ENCODE measurements at places on chromosomes 1 and 21. TPM values are rescaled to one million over a fixed set of nuclear protein-coding genes. Genes with fewer than 3 reads are reported as not detected.

The ABCA4 gene
- total RNA-seq, result 1.9 TPM

- H3K4me3 ChIP-seq, result peak overlapping the region; percentile 19
- H3K27ac ChIP-seq, result no peak overlapping the region
- no peak for DNase-seq
- H3K36me3 ChIP-seq, result no peaks in the 10 kb centered on the region
- H3K27me3 ChIP-seq, result peaks cover 79% of the 10 kb centered on the region
- peaks cover 25% of the 10 kb centered on the region for H3K4me1 ChIP-seq
Observed at GRCh38 chr1:6241887-6242740, 1.9 kb upstream of the HES3 start.

DNA sequence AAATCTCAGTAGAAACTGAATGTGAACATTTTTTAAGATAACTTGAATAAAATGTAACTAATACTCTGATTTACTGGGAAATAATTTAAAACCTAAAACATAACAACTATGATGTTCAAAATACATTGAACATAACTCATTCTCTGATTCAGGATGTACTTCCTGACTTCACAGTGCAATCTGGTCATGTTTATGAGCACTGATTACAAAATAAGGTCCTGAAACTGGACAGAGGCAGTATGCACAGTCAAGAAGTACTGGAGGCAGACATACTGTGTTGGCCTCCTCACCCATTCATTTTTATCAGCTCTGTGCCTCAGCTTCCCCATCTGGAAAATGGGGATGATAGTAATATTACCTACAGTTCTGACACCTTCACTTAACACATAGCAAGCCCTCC, 651.3 kb downstream of the PTPRC start:
- H3K4me3 ChIP-seq, result no peak overlapping the region
- H3K27me3 ChIP-seq, result no peaks in the 10 kb centered on the region
- no peak for DNase-seq
- no peak overlapping the region for H3K27ac ChIP-seq

The ERICH3 gene
- 8.1 TPM for total RNA-seq

The RAB13 gene
- total RNA-seq, result 103 TPM

DNA sequence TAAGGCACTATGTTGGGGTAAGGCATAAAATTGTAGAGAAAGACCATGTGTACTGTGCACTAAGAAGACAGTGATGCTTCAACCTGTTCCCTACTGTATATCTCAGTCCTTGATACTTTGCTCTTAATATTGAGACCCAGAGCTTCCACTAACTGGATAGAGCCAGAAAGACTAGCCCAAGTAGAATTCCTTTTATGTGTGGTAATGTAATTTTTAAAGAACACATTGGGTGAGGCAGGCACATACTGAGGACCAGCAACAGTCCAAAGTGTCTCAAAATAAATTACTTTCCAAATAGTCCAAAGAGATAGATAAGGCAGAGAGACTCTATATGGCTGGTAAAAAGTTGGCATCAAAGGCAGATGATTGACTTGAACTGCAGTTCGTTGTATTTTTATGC, 31.4 kb upstream of the MROH9 start:
- H3K27ac ChIP-seq, result no peak overlapping the region
- no peak overlapping the region for H3K4me3 ChIP-seq
- no peaks in the 10 kb centered on the region for H3K27me3 ChIP-seq

DNA sequence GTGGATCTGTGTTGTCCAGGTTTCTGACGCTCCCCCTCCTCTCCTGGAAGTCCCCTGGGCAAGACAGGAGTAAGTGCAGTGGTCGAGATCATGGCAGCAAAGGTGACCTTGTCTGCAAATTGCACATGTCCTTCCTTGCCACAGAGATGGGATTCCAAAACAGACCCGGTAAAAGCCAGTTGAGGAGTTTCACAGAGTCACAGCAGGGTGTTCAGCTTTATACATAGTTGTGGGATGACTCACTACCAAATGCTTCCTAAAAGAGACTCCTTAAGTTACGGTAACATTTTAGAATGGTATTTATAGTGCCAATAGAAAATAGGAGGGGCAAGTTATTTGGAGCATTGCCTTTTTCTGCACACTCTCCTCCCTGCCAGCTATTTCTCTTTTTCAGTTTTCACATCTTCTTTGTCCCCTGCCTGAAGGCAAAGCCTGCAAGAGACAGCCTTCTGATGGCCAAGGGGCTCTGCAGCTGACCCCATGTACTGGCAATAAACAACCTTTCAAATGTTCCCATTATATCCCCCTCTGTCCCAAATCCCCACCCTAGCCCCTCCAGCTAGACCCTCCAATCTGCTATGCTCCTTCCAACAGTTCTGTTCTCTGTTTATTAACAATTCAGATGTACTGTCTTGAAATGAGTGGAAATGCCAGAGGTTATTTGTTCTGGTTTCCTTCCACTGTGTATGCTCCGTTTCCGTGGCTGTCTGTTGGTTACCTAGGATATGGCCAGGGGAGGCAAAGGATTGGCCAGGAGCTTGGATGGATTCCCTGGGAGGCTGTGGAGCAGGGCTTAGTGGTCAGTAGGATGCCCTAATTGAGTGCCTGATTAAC, 115.0 kb downstream of the TGFB2 start:
- no peaks in the 10 kb centered on the region for H3K27me3 ChIP-seq
- H3K36me3 ChIP-seq, result no peaks in the 10 kb centered on the region
- no peak overlapping the region for H3K4me3 ChIP-seq
- no peak for DNase-seq

The CASQ1 gene
- total RNA-seq, result 0.27 TPM

The ARHGEF10L gene
- total RNA-seq, result 57.9 TPM

DNA sequence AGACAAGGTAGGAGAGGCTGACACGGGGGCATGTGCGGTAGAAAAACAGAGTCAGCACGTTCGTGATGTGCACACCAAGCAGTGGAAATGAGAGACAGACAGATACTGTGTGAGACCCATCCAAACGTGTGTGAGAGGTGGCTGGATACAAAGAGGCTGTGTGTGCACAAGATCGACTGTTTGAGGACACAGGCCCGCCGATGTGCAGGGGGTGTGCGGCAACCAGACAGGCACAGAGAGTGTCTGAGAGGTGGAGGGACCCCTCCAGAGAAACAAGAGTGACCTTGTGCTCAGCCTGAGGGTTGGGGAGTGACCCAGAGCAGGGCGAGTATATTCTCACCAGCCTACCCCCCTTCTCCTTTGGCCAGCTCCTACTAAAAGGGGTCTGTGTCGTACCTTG, 97.8 kb upstream of the IPO9 start:
- no peaks in the 10 kb centered on the region for H3K36me3 ChIP-seq
- H3K4me3 ChIP-seq, result no peak overlapping the region
- H3K27ac ChIP-seq, result no peak overlapping the region
- no peaks in the 10 kb centered on the region for H3K27me3 ChIP-seq
- no peak for DNase-seq
- peaks cover 18% of the 10 kb centered on the region for H3K4me1 ChIP-seq

DNA sequence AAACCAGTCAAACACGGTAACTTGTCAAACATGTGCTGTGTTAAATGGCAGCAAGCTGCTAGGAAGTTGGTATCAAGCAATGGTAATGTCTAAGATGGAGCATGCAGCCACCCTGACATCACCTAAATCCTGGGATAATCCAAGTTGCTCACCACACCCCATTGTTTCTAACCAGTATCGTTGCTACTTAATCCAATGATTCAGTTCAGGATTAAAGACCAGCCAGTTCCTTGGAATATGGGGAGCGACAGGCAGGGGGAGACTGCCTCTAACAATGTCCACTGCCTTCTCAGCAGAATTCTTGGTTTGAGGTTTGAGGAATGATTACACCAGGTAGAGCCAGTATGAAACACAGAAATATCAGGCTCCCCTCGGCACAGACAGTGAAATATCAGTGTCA, 122.1 kb upstream of the IFFO2 start:
- peaks cover 98% of the 10 kb centered on the region for H3K36me3 ChIP-seq
- H3K27me3 ChIP-seq, result no peaks in the 10 kb centered on the region
- no peak for DNase-seq
- no peak overlapping the region for H3K27ac ChIP-seq

GRCh38 chr21:43193088-43193650, 24.4 kb downstream of the CRYAA start:
- no peak overlapping the region for H3K27ac ChIP-seq
- no peaks in the 10 kb centered on the region for H3K27me3 ChIP-seq
- DNase-seq, result no peak

GRCh38 chr1:181626279-181626938, 143.1 kb downstream of the CACNA1E start:
- DNase-seq, result no peak
- H3K4me3 ChIP-seq, result no peak overlapping the region
- H3K27me3 ChIP-seq, result no peaks in the 10 kb centered on the region
- no peak overlapping the region for H3K27ac ChIP-seq
- no peaks in the 10 kb centered on the region for H3K4me1 ChIP-seq

DNA sequence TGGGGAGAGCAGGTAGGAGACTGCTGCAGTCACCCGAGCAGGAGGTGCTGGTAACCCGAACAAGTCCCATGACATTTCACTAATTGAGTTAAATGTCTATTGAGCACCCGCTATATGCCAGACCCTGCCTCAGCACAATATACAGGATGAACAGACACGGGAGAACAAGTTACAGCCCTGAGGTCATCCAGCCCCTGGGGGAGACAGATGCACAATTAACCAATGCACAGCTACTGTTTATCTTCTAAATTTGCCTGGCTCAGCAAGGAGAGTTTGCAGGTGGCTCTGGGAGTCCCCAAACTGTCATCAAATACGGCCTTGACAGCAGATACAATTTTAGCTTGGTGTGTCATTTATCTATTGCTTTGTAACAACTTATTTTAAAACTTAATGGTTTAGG, 18.1 kb downstream of the CITED4 start:
- H3K36me3 ChIP-seq, result no peaks in the 10 kb centered on the region
- H3K4me3 ChIP-seq, result no peak overlapping the region
- no peak overlapping the region for H3K27ac ChIP-seq
- H3K27me3 ChIP-seq, result no peaks in the 10 kb centered on the region
- no peak for DNase-seq
- H3K4me1 ChIP-seq, result no peaks in the 10 kb centered on the region

- DNase-seq, result no peak
- no peaks in the 10 kb centered on the region for H3K27me3 ChIP-seq
- H3K4me1 ChIP-seq, result no peaks in the 10 kb centered on the region
Observed at GRCh38 chr1:30934613-30935012, 26.1 kb upstream of the SDC3 start.

The KAZN gene
- total RNA-seq, result 21.2 TPM

The BMP8A gene
- not detected for total RNA-seq

The PCP4 gene
- 0.95 TPM for total RNA-seq

The DMRTA2 gene
- total RNA-seq, result not detected

DNA sequence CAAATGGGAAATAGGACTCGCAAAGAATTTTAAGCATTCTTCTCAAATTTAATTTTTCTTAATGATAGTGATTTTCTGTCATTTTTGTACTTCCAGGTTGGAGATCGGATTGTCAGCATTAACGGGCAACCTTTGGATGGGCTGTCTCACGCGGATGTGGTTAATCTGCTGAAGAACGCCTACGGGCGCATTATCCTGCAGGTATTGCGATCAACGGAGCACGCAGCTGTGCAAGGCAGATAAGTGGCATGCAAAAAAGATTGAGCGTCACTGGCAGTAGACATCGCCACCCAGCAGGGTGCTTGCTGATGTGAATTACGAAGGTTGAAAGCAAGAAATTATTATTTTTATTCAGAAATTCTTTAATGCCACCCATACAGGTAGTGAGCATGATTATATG, 65.9 kb upstream of the L1TD1 start:
- DNase-seq, result no peak
- H3K27me3 ChIP-seq, result no peaks in the 10 kb centered on the region
- no peak overlapping the region for H3K4me3 ChIP-seq
- H3K27ac ChIP-seq, result no peak overlapping the region
- peaks cover 12% of the 10 kb centered on the region for H3K36me3 ChIP-seq

DNA sequence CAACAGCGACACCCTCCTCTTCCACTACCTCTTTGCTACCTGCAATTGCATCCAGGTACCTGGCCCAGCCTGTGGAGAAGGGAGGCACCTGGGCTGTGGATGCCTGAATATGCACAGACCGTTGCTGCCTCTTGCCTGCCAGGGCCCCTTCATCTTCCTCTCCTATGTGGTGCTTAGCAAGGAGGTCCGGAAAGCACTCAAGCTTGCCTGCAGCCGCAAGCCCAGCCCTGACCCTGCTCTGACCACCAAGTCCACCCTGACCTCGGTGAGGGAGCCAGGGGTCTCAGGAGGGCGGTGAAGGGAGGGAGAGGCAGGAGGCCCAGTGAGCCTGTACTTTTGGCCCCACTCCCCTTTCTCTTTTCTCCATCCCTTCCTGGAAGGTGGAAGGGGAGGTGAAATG, 11.5 kb downstream of the PSRC1 start:
- peak; percentile 24 for DNase-seq
- H3K27me3 ChIP-seq, result no peaks in the 10 kb centered on the region
- H3K4me3 ChIP-seq, result no peak overlapping the region
- H3K36me3 ChIP-seq, result no peaks in the 10 kb centered on the region

The ADCY10 gene
- total RNA-seq, result 0.09 TPM

DNA sequence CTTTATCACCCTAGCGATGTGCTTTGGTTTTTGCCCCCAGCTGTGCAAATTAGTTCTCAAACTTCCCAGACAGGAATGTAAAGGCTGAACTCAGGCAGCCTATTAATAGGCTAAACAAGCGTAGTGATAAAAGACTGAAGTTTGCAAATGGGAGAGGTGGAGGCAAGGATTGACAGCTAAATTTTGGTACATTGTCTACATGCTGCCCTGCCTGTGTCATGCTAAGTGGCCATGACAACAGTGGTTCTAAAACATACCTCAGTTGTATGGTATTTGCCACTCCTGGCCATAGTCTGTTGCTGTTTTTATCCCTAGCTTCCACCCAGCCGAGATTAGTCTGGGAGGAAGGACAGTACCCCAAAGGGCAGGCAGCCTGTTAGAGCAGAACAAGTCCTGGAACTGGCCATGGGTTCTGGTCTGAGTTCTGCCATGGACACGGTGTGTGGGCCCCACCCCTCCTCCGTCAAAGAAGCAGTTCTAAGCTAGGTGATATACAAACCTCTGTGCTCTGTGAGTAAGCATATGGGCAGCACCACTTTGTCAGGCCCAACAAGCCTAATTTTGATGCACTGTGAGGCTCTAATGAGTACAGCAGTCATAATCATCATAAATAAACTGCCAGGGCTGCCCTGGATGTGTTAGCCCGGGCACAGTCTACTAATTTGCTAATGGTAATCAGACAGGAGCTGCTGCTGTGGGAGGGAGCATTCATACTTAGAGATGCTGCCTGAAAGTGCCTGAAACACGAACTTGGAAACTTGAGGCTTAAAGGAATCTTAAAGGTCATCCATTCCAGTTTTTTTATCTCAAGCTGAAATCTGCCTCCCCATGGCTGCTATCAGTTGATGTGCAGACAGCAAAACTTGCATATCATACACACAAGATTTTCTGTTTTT, 177.1 kb downstream of the HHAT start:
- no peak for DNase-seq
- H3K36me3 ChIP-seq, result no peaks in the 10 kb centered on the region
- no peak overlapping the region for H3K27ac ChIP-seq
- H3K4me1 ChIP-seq, result no peaks in the 10 kb centered on the region
- no peaks in the 10 kb centered on the region for H3K27me3 ChIP-seq

DNA sequence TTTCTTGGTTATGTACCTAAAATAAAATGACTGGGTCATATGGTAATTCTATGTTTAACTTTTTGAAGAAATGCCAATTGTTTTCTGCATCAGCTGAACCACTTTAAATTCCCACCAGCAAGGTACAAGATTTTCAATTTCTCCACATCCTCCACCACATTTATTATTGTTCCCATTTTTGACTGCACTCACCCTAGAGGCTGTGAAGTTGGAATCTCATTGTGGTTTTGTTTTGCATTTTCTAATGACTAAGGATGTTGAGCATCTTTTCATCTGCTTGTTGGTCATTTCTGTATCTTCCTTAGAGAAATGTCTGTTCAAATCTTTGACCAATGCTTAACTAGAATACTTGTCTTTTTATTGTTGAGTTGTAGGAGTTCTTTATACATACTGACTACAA, 72.5 kb downstream of the ASTN1 start:
- no peaks in the 10 kb centered on the region for H3K36me3 ChIP-seq
- no peak for DNase-seq
- no peaks in the 10 kb centered on the region for H3K4me1 ChIP-seq
- H3K27me3 ChIP-seq, result no peaks in the 10 kb centered on the region
- no peak overlapping the region for H3K4me3 ChIP-seq
- no peak overlapping the region for H3K27ac ChIP-seq

Measured in lower lobe of right lung (tissue), 2 donors.